ENCODE measurements at places on chromosomes 5 and 9. TPM values are rescaled to one million over a fixed set of nuclear protein-coding genes. Genes with fewer than 3 reads are reported as not detected.

GRCh38 chr9:89564346-89564878 lies 40.4 kb upstream of the GADD45G start:
- no peak for DNase-seq

GRCh38 chr9:70403166-70403565 lies 11.3 kb downstream of the KLF9 start:
- no peak for DNase-seq

The GMCL2 gene
- not detected for total RNA-seq

- DNase-seq: no peak
Observed at GRCh38 chr5:11261241-11261640, 500.2 kb upstream of the DAP start.

The RXRA gene
- 105 TPM for total RNA-seq

The CKMT2 gene
- 1.8 TPM for total RNA-seq

GRCh38 chr5:151471276-151471675 lies 23.9 kb downstream of the SLC36A1 start:
- no peak for DNase-seq

DNA sequence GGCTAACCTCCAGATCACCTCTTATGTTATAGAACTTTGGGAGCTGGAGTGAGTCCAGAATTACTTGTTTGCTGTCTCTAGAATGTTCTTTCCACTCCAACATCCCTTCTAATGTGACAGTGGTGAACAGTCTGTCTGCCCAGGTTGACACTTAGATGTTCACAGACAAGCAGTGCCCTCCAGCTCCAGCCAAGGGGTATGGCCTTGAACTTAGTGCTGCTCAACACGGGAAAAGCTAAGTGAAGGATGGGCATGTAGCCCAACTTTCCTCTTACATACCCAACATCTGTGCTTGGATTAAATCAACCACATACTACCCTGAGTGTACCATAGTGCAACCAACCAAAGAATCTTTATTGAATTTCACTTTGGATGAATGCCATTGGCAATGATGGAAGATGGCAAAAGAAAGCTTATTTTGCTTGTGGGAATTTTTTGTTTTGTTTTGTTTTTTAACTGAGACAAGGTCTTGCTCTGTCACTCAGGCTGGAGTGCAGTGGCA lies 201.2 kb downstream of the NXNL2 start:
- no peak for DNase-seq

DNA sequence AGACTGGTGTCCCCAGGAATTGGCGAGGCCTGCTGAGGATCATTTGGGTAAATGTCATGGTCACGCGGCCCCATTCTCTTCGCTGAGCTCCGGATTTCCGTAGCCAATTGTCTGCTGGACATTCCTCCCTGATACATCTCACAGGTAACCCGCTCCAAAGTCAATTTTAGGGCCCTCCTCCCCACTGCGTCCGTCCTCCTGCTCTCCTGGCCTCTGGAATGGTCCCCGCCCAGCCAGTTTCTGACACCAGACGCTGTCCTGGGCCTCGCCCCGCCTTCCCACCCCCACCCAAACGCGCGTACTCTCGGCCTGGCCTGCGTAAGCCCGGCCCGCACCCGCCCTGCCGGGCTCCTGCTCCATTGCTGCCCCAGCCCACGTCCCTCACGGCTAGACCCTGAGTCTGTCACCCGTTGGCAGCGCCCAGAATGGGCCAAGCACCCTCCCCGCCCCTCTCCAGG lies 202.0 kb downstream of the AUH start:
- DNase-seq: no peak

GRCh38 chr9:126386088-126386487 lies 59.5 kb downstream of the MVB12B start:
- DNase-seq: no peak

DNA sequence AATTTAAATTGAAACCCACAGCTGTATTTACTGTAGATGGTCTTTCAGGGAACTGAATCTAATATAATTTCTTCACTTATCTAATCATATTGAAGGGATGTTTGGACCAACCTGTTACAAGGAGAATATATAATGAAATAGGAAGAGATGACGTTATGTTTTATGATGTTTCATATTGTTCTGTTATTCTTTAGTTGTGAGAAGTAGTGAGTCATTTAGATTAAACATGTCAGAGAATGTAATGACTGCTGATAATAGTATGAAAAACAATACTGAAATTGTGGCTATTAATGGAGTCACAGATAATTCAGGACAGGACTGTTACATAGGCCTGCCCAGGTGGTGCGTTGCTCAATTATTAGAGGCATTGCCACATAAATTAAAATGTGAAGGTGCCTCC lies 1993.4 kb downstream of the EFNA5 start:
- no peak for DNase-seq

DNA sequence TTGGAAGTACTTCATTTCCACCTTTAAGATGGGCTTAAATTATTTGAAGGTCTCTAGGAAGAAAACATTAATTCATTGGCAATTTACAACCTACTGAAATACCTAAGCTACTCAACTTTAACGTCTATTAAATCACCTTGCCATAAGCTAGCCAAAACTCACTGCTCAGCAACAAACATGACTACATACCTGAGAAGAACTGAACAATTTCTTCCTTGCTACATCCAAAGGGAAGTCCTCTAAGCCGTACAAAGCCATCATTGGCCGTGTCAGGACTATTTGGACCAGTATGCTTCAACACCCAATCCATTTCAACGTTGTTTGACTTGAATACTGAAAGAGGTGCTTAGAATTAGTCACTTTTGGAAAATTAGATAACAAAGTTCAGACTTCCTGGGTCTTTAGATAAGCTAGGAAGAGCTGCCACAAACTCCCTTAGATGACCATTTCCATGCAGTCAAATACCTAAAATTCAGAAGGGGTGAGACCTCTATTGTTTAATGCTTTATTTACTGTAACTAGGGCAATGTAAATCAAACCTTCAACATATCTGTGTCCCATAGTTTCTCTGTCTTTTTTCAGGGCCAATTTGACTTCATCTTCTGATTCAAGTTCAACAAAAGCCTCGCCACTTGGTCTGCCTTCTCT lies 2.6 kb downstream of the HNRNPH1 start:
- no peak for DNase-seq

DNA sequence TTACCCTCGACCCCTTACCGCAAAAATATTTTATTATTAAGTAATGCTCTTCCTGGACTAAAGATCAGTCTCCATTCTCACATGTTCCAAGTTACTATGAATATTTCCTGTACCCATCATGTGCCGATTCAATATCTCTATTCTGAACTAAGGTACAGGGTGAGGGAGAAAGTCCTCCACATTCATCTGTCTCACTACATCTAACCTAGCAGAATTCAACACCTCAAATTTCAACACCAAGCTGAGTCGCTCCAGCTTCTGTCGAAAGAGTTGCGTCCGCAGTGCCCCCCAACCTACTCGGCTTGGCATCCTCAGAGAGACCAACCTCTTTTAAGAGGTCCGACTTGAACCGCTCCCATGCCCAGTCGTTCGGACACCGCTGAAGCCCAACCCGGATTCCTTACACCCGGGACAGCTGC lies 1.0 kb downstream of the CERT1 start:
- DNase-seq: no peak

DNA sequence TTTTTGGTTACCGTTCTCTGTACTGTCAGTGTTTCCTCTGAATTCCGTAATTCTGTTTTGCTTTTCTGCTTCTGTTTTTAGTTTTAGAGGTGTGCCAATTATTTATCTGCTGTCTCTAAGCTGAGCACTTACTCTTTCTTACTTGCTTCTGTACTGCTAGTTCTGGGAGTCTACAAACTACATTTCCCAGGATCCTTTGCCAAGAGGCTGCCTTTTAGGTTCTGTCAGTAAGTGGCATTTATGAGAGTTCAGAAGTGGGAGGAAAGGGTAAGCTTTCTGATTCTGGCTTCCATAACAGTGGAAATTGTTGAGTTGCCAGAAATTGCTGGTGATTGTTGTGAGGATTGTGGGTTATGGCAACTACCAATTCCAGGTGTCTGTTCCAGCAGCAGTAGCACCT lies 102.4 kb downstream of the OSTF1 start:
- DNase-seq: no peak
